ENCODE measurements at places on chromosomes 2 and 18.

- no peak for DNase-seq
These were observed 22.9 kb downstream of the INPP1 start for GRCh38 chr2:190366248-190366753.

DNA sequence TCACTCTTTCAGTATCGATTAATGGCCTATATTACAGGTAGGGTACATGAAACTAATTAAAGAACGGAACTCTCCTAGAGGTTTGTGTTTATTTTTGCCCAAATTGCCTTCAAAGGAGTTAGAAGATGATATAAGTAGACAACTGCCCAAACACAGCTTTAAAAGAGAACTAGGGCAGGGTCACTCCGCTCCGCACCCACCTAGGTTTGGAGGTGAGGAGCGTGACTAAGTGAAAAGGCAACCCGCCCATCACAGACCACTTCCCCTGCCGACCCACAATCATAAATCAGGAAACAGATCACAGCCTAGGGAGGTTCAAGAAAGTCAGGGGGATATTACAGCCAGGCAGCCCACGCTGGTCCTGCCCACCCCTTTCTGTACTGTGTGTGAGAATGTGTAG lies 166.7 kb downstream of the C1D start:
- DNase-seq: no peak

DNA sequence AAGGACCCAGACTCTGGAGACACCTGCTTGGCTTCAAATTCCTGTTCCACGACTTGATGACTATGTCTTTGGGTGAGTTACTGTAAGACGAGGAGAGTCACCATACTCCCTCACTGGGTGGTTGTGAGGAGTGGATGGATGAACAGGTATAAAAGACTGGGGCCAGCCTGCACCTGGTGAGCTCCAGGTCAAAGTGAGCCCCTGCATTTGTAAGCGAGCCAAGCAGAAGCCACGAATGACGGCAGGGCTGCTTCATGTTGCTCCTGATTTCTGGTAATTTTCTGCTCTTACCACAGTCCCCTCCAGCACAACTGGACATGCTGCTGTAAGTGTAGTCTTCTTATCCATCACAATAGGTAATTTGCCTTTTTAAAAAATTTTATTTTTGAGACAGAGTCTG lies 86.6 kb downstream of the POLR1A start:
- no peak for DNase-seq

GRCh38 chr2:97661927-97662326 lies 1.9 kb downstream of the ACTR1B start:
- DNase-seq: no peak

DNA sequence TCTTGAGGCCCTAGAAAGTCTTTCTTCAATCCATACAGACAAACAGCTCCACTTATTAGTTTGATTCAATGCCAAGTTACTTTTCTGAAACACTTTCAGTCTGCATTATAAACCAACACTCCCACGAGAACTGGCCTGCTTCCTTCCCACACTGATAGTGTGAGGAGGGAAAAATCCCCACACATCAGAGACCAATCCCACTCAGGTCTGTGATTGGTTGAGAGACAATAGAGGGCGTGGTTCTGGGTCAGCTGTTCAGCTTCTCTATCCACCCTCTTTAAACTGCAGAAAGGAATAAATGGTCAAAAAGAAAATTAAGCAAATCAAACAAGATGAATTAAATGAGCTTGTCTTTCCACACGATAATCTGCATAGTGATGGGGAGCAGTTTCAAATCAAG lies 152.5 kb downstream of the NRP2 start:
- DNase-seq: no peak

DNA sequence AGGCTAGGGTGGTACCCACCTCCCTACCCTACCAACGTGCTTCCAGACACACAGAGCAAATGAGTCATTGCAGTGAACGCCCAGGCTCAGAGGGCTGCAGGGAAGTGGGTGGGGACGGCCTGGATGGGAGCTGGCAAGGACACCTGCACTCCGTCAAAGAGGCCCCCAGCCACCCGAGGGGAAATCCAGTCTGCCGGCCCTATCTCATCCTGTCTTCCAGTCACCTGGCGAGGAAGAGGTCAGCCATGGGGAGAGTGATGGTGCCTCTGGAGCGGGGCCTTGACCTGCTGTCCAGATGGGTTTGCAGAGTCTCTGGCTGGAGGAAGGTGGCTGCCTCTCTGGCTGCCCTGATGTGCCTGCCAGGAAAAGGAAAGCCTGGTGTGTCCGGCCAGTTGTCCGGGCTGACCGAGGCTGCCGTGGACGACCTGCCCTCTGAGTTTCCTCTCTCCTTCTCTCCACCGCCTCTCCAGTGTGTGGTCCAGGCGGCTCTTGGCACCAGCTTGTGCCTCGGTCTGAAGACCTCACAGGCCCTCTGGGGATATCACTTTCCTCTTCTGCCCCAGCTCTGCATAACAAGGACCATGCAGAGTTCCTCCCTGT lies 209.7 kb upstream of the COPS8 start:
- DNase-seq: no peak

DNA sequence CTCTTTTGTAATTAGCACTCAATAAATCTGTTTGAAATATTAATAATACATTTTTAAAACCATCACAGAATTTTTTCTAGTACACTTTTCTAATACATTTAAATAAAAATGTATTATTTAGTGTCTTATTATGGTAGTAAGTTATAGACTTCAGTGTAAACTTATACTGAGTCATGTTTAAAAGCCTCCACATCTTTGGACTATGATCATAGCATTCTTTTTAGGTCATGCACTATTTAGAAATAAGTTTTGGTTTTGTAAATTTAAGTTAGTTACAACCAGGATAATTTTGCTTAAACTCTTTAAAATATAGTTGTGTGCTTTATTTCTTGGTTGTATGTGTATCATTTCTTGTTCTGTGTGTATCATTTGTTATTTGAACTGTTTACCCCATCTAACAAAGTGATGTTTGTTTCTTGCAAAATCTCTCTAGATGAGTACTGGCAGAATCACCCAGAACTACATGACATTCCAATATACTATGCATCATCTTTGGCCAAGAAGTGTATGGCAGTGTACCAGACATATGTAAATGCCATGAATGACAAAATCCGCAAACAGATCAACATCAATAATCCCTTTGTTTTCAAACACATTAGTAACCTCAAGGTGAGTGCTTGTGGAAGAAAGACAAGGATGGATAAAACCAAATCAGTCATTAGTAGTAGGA lies 16.7 kb downstream of the CPSF3 start:
- DNase-seq: no peak

DNA sequence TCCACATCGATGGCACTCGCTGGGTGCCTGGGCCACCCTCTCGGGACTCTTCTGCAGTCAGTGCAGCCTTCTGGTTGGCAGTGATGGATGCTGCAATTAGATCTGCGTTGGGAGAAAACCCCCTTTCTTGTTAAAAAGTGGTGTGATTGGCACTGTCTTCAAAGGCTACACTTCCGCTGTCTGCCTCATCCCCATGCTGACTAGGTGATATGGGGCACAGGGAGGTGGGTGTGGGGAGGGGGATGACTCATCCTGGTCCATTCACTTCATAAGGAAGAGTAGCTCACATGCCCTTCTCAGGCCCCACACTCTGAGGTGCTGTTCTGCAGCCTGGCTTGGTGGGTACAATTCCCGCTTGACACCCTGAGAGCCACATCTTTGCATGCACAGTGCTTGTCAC lies 77.4 kb downstream of the THNSL2 start:
- DNase-seq: no peak

DNA sequence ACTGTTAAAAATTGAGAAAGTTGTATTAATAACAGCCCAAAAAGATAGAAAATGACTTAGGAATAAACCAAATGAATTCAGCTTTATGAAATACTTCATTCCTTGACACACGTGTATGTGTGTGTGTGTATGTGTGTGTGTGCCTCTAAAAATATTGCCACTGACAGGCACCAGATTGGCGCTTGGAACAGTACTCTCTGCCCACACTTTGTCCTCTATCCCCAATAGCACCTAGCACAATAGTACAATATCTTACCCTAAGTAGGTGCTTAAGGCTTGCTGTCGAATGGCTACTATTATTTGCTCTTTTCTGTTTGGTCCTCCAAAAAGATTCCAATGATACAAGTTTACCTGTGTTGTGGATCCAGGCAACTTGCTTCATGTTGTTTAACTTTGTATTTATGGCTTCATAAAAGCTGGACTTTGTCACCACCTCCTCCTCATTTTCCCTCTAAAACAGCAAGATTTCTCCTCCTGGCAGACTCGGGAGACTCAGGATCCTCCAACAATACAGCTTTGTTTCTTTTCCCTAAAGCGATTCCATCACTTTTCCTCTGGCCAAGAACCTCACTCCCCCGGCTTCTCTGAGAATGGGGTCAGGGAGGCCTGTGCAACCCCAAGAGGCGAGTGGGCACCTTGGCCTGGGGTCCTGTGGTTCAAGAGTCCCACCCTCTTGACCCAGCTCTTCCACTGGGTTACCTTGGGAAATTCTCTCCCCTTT lies 43.3 kb upstream of the LCLAT1 start:
- DNase-seq: no peak

- DNase-seq: no peak
These were observed 60.4 kb downstream of the SETBP1 start for GRCh38 chr18:44741085-44741484.

- peak; percentile 38 for DNase-seq
These were observed 16.9 kb downstream of the STEAP3 start for GRCh38 chr2:119240311-119241204.

- DNase-seq: no peak
These were observed 170.5 kb downstream of the EIPR1 start for GRCh38 chr2:3207091-3207491.

GRCh38 chr2:47088371-47089082 lies 66.6 kb downstream of the STPG4 start:
- no peak for DNase-seq

DNA sequence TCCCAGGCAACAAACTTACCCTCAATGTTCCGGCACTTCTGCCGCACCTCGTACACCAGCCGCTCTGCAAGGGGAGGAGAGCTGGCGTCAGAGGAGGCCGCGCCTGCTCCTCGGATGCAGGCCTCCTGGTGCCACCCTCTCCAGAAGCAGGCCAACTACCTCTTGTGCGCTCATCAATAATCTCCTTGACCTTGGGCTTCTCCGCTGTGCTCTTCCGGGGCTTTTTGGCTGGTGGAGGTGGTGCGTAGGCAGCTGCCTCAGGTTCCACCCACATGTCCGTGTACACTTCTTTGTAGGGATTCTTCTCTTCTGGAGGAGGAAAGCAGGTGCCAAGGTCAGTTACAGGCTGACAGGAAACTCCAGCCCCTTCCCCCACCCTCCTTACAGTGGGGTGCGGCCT lies 77.6 kb upstream of the POMC start:
- no peak for DNase-seq

DNA sequence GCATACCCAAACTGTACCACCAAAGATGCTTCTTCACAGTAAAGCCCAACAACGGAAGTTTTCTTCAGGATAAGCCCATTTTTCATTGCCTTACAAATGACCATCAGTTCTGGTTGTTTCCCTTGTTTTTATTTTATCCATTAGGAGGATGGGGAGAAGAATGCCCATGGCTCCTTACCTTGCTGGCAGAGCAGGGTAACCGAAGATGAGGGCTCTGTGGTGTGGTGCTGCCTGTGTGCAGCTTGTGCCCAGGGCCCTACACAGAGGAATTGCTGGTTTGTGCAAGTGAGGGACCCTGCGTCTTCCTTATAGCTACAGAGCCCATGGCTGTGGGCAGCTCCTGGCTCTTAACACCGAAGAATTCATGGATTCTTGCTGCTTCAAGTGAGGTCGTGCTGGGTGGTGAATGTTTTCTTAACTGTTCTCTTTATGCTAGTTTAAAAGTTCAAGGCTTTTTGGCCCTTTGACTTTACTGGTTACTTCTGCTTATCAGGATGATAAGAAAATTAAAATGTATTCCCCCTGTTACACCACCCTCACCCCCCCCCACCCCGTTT lies 110.6 kb downstream of the MAP4K4 start:
- no peak for DNase-seq

DNA sequence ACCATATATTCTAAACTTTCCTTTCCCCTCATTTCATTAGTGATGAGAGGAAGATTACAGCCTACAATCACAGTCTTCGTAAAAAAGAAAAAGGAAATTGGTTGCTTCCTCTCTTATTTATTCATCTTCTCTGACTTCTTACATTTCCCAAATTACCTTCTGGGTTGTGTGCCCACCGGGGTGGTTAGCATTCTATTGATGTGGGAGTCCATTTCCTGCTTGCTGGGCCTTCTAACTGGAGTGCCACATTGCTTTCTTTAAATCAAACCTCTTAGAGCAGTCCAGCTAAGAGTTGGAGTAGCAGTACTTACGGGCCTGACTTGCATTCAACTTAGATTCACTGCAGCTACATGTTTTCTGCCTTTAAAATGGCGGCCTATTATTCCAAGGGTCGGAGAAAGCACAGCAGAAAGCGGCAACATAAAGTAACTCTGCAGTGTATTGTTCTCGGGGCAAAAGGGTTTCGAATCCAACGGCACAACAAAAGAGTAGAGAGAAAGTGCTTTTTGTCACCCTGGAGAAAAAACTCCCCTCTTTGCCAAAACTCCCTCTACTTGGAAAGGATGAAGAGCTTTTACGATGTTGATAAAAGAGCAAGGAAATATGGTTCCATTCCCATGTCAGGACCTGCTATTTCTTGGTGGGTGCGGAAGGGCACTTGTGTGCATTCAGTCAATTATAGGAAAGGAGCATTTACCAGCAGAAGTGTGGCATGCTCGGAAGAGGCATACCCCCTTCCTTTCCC lies 110.6 kb upstream of the DLX2 start:
- DNase-seq: no peak

DNA sequence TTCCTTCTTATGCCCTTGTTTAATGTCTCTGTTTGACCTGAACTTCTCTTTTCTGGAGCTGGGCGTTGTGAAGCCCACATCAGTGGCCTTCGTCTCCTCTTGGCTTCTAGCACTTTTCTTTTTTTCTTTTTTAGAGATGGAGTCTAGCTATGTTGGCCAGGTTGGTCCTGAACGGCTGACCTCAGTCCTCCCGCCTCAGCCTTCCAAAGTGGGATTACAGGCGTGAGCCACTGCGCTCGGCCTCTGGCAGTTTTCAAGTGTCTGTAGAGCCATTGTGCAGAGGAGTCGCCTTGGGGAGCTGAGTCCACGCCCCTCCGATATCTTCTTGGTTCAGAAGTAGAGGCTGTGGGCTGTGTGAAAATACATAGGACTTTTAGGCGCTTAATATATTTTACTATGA lies 36.5 kb downstream of the ZNF532 start:
- DNase-seq: no peak

DNA sequence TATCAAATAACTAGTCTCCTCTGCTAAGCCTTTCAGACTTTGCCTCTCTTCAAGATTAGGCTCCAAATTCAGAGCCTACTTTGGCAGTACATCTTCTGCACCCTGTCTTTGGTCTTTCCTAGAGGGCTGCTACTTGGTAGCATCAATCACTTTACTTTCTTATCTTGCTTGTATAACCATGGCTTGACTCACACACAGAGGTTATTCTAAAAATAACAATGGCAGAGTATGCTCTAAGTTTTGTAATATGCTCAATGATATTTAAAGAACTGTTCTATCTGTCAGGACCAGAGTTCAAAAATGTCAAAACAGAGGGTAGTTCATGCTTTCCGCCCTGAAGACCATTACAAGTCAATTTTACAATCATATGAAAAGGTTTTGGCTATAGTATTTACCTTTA lies 27.7 kb downstream of the THOC1 start:
- DNase-seq: no peak

- no peak for DNase-seq
These were observed 47.9 kb upstream of the FANCL start for GRCh38 chr2:58289029-58289428.
